ENCODE measurements at places on chromosomes 16 and 17.

DNA sequence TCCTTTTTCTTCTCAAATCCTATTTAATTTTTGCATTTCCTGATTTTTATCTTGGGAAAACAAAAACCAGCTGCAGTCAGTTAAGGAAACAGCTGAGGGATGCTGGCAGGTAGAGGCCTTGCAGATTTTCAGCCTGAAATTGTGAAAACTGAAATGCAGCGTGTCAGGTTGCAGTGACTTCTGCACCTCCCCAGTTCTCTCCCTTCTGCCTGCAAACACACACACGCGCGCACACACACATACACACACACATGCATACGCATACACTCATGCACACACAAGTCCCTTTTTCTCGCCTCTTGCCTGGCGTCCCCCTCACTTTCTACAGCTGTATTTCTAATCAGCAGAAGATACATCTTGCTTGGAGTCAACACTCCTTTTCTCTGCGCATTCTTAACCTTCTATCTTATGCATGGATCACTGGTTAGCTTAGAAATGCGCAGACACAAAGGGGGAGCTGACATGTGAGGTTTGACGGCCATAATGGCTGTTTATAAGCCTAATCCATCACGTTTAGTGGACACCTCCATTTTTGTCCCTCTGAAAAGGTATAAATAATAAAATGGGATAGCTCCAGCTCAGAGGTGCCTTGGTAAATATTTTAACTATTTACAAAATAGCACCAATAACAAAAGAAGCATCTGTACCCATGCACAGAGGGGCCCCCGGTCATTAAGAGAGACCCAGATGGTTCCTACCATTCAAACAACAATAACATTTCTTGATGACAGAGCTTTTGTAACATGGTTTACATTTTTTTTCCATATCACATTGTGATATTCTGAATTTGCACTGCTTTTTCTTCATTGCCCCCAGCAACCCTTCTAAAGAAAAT is 392.1 kb upstream of the SALL1 start:
- DNase-seq: no peak

DNA sequence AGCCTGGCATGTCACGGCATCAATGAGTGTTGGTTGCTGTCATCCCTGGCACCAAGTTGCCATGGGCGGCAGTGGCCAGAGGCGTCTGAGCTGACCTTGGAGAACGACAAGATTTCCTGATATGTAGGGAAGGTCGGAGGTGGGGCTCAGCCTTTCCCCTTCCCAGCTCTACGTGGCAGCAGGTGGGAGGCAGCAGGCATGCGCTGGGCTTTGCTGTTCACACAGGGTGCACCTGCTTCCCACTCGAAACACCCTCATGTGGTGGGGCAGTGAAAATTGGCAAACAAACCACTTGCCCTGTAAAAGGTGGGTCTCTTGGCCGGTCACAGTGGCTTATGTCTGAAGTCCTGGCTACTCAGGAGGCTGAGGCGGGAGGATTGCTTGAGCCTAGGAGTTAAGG is 12.3 kb upstream of the TFAP4 start:
- DNase-seq: no peak

DNA sequence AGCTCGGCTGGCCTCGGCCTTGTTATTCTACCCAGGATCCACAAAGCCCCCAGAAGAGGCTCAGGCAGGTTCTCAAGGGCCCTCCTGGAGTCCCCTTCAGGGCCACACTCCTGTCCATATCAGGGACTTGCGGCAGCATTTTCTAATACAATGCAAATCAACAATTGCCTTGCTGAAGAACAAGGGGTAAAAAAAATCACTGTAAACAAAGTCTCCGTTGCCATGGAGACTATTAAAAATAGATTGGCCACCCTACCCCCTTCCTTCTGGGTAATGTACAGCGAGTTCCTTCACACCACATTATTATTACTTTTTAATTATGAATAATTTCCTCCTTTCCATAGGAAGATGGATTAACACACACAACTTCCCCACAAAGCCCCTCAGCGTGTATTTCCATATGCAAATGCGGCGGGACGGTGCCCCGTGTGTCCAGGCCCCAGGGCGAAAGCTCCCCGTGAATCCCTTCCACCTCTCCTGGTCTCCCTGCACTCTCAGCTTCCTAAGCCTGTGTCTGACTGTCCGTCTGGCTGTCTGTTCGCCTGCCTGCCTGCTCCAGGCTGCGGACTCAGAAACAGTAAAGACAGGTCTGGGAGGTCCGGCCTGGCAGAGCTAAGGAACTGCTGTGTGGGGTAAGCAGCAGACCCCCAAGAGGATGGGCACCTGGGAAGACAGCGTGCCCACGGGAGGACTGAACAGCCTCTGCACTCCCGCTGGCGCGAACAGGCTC is 196.6 kb downstream of the RBFOX3 start:
- DNase-seq: no peak

- DNase-seq: no peak
Observed at GRCh38 chr16:27364493-27365141, 37.4 kb upstream of the IL21R start.

GRCh38 chr17:76174037-76174436 is 33.0 kb upstream of the FOXJ1 start:
- no peak for DNase-seq

GRCh38 chr17:27918498-27918897 is 25.3 kb upstream of the LYRM9 start:
- no peak for DNase-seq

GRCh38 chr16:87492291-87492630 is 563 bp downstream of the ZCCHC14 start:
- no peak for DNase-seq

DNA sequence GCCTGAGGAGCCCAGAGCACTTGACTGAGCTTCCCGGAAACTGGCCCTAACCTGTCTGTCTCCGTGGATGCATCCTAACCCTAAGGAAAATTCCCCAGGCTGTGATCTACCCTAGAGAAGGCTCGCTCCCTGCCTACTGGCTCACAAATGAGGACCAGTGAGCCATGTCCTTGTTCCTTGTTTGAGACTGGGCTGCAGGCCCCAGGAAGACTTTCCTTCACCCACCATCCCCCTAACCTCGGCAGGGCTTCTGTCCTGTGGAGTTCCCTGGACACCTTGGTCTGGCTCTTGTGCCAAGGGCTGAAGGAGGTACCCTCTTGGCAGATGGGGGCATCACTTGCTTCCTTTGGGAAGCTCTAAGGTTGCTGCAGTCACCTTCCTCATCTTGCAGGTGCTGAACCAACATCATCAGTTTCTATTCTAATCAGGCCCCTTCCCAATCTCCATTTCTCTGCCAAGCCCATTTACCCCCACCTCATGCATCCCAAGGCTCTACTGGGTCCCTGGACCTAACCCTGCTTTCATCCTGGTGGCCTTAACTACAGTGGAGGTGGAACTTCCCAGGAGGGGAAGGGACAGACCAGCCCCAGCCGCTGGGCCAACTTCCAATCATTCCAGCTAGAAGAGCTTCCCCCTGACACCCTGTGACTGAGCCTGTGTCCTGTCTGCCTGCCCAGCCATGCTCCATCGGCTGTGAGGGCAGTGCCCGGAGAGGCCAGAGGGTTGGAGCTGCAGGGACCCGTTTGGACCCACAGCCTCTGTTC is 12.4 kb downstream of the RNF40 start:
- no peak for DNase-seq

GRCh38 chr16:10300905-10301304 is 85.0 kb upstream of the ATF7IP2 start:
- no peak for DNase-seq

DNA sequence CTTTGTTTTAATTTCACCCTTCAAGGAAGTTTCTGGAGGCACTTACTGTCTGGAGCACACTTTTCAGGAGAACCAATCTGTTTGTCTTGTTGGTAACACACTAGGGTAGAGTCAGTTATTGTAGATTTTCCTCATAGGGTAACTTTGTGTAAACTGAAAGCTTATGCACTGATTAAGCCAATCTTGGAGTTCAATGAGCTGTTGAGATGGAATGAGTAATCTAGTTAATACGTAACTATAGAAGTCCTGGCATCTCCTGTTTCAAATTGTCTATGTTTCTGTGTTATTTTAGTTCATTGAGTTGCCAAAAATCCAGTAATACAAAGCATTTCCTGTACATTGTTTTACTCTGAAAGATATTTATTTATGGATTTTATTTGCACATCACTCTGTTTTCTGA is 111.6 kb upstream of the HAS3 start:
- DNase-seq: no peak

GRCh38 chr16:27774779-27775178 is 224.8 kb downstream of the KATNIP start:
- no peak for DNase-seq

GRCh38 chr17:64096037-64096436 is 33.9 kb downstream of the ERN1 start:
- no peak for DNase-seq

DNA sequence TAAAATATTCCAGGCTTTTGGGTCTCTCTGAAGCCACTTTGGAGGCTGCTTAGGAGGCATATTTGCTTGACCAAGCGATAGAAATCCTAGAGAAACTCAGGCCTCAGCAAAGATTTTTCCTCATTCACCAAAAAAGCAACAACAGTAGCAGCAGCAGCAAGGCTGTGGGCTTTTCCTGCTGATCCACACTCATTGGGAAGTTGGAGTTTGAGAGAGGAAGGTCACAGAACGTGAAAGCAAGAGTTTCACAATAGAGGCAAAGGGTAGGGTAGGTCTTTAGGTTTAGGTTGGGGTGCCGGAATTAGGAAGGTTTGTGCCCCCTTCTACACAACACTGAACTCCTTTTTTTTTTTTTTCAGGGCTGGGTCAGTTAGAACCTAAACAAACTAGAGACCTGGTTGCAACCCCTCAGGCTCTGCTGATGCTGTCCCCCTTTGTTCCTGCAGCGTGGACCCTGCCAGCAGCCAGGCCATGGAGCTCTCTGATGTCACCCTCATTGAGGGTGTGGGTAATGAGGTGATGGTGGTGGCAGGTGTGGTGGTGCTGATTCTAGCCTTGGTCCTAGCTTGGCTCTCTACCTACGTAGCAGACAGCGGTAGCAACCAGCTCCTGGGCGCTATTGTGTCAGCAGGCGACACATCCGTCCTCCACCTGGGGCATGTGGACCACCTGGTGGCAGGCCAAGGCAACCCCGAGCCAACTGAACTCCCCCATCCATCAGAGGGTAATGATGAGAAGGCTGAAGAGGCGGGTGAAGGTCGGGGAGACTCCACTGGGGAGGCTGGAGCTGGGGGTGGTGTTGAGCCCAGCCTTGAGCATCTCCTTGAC is 2.0 kb downstream of the TMUB2 start:
- DNase-seq: no peak

GRCh38 chr17:41340494-41340893 is 10.1 kb downstream of the KRT33A start:
- no peak for DNase-seq

GRCh38 chr16:64773184-64773583 is 348.7 kb downstream of the CDH11 start:
- no peak for DNase-seq

DNA sequence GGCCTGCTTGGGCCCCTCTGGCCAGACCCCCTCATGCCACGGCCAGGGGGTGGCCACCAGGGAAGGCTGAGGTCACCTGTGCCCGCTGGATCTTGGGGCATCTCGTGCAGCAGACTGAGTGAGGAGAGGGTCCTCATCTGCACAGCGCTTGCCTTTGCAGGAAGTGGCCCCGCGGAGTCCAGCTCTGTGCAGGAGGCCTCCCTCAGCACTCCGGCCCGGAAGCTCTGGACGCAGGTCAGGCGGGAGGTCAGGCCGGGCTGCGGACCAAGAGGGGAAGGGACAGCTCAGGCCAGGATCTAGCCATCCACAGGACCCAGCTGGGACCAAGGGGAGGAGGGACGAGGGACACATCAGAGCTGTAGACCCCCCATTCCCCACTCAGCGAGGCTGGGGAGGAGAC is 72.4 kb downstream of the LITAF start:
- DNase-seq: no peak

- no peak for DNase-seq
Observed at GRCh38 chr16:69435977-69436820, 11.8 kb downstream of the CYB5B start.

DNA sequence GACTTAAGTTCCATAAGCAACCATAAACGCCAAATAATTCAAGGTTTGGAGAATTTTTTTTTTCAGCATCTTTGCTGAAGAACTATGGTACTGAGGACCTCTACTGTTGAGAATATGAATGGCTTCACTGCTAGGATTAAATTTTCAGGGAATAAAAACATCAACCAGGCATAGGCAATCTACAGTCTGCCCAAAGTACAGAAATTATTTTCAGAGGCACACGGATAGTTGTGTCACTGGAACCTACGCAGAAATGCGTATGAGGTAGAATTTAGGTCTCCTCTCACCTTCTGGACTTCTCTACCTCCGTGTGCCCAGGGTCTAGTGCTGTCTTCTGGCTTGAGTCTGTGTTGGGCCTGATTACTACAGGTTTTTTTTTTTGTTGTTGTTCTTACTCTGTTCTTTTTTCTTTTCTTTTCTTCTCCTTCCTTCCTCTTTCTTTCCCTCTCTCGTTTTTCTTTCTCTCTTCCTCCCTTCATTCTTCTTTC is 39.7 kb downstream of the NACA2 start:
- no peak for DNase-seq

DNA sequence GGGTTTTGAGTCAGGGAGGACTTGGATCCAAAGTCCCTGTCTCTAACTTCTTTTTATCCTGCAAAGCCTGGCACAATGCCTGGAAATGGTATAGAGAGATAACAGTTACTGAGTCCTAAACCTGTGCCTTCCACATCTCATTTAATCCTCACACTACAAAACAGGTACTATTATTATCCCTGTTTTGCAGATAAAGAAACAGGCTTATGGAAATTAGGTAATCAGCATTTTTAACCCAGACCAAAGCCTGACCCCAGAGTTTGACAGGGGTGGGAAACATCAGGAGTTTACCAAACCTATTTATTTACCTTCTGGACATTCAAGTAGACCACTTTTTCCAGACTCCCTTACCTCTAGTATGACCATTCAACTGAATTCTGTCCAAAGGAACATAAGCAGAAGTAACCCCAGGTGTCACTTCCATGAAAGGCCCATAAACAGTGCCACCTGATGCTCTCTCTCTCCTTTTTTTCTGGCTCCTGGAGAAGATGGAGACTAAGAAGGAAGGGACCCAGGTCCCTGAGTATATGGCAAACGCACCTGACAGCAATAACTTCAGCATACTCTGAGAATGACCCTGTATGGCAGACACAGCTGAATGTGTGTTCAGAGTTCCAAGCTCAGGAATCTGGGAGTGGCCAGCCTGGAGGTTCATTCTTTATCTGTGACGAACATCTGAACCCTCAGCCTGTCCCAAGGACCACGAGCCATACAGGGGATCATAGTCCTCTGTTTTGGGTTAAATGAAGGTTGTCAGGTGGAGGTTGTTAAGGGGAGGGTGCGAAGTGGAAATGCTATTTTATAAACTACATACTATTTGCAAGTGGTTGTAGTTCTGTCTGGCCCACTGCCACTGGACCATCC is 62.7 kb downstream of the HLF start:
- no peak for DNase-seq

DNA sequence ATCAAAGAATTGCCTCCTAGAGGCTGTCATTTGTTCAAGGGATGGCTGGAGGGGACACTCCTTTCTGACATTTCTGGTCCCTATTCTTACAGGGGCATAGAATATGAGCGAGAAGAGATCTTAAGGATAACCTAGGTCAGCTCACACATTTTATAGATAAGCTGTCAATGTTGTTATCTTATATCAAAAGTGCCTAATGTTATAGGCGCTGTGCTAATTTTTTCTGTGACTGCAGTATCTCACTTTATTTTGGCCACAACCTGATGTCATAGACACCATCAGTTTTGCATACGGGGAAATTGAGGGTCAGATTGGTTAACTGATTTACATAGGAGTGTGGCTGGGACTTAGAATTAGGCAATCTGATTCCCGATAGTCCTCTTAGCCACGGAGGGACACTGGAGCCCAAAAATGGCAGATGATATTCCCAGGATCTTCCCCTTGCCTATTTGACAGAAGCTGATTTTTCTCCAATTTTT is 1.2 kb downstream of the CPD start:
- no peak for DNase-seq

All from vagina (tissue), 2 donors.